ENCODE measurements at places on chromosomes 13 and 19.

DNA sequence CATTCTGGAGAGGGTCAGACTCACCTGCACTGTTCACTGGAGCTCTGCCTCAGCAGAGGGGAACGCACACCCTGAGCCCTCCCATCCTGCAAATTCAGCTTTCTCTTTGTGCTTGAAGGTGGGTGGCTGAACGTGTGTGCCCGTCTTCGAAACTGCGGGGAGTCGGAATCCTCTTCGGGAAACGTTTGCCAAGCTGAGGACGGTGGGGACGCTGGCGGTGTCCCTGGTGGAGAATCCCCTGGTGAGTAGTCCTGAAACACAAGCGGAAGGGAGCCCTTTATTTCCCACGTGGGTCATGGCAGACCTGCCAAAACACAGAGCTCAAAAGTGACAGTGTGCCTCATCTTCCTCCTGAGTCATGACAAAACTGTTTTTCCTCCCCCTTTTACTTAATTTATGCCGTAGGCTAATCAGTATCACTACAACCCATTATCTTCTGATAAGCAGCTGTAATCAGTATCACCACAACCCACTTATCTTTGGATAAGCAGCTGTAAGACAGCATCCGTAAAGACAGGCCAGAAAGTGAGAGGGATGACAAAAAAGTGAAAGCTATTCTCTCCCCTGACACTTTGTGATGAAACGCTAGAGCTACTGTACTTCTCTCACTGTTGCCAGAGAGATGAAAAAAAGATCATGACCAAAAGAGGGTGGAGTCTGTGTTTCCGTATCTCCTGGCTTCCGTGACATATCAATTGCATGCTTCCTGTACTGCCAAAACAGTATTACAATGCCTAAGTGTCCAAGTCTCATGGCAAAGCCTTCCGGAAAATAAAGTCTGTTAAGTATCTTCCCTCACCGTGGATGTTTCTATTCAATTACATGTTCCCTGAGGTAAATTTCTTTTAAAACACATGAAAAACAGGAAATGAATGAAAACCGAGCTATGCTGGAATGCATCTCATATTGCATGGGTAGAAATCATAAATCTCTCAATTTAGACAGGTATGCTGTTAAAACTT is 155.5 kb downstream of the TBC1D4 start:
- no peak for DNase-seq

DNA sequence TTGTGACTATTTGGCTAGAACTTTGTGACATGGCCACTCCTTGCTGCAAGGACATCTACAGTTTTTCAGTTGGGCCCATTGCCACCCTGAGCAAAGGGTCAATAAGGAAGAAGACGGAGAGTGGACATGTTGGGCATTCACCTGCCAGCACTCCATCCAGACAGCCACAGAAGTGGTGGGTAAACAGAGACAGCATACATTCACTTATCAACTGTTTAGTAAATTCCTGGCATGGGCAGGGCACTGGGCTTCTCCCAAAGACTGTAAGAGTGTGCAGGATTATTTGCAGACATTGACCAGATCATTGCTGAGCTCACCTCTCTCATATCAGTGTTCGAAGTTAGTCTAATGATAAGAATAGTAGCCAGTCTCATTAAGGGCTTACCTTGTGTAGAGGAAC is 29.2 kb downstream of the SIPA1L3 start:
- DNase-seq = no peak

- no peak for DNase-seq
Measured at GRCh38 chr13:93477238-93477637, 250.6 kb downstream of the GPC6 start.

DNA sequence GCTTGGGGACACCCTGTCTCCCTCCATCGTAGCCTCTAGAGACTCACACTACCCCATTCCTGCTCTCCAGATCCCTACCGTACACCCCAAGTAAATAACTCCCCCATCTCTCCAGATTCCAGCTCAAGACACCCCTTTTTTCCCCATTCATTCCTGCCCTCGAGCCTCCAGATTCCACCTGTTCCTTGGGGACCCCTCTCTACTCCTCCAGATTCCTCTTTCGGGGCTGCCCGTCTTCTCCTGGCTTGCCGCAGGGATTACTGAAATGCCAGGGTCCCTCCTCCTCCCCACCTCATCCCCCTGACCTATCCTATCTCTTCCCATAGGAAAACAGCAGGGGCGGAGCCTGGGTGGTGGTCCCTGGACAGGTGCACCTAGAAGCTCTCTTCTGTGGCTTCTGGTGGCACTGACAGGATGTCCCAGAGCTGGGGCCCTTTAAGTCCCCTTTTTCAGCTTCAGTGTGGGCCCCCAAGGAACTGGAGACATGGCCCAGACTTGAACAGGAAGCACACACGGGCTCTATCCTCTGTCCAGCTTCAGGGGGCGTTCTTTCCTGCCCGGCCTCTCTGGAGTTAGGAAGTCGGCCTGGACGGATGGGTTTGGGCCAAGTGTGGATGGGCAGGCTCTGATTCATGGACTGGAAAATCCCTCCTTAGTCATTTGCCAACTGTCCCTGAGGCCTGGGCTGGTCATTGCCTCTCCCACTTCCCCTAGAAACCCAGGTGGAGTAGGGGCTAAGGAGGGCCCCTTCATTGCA is 1.2 kb downstream of the ZSWIM4 start:
- DNase-seq = no peak

Data from NCI-H1092 (cell line).